NCI-H524 (cell line): ENCODE measurements at places on chromosomes 4 and X.

GRCh38 chr4:41822325-41822724 is 73.8 kb upstream of the PHOX2B start:
- peak; percentile 45 for DNase-seq

DNA sequence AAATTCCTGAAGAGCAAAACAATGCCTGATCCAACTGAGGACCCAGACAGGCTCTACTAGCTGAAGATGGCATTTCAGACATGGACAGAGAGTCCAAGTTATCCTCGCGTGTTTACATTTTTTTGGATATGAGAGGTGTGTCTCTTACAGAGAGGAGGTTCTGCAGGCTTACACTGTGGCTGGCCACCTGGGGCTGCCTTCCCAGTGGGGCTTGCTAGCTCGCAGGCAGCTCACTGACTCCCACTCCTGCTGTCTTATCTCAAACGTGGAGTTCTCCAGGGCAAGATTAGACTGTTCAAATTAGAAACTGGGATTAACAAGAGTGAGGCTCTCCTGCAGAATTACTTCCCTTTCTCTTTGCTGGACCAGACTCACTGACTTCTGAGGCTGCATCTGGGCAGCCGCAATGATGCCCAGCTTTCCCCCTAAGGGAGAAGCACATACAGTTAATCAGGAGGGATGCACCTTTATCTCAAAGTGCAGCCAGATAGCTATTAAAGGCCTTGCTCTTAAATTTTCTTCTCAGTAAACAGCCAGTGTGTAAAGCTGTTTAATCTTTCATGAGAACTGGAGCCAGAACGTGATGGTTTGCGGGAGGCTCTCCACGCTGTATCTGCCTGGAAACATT is 123.0 kb downstream of the ENPP6 start:
- no peak for DNase-seq

GRCh38 chr4:139018971-139019758 is 3.6 kb downstream of the NOCT start:
- DNase-seq = peak; percentile 84

GRCh38 chr4:96473246-96473645 is 633.4 kb downstream of the PDHA2 start:
- no peak for DNase-seq

GRCh38 chrX:38649674-38650647 is 88.6 kb downstream of the TSPAN7 start:
- DNase-seq = peak; percentile 7
